ENCODE measurements at places on chromosomes 16 and 17.
A peak's percentile ranks its signal among the peaks of the same experiment; 100 is the strongest.

GRCh38 chr16:81600275-81600674 lies 155.7 kb downstream of the CMIP start:
- no peak for DNase-seq

GRCh38 chr17:80612997-80613731 lies 68.5 kb downstream of the RPTOR start:
- DNase-seq = no peak

GRCh38 chr17:33838281-33838680 lies 416.8 kb upstream of the CCL2 start:
- no peak for DNase-seq

- no peak for DNase-seq
These were observed 264.2 kb downstream of the UTP18 start for GRCh38 chr17:51524524-51524923.

GRCh38 chr17:28174352-28175046 lies 132.0 kb downstream of the NLK start:
- DNase-seq = no peak

- DNase-seq = no peak
These were observed 151.3 kb downstream of the C16orf78 start for GRCh38 chr16:49524947-49525315.

GRCh38 chr17:14748036-14748710 lies 447.3 kb downstream of the HS3ST3B1 start:
- no peak for DNase-seq

DNA sequence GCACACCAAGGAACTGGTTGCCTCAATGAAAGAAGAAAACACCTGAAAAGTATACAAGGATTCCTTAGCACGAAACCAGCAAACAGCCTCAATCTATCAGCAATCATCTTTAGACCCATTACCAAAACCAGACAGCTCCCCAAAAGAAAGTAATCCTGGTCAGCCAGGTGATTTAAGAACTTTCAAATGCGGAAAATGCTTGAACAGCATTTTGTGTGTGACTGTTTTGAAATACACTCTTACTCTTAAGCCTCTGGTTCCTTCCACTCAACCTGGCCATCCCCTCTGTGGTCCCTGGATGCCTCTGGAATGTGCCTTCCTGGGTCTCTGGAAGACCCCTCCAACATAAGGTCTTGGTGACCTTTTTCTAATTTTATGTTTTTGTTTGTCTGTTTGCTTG lies 70.5 kb upstream of the NOG start:
- DNase-seq = no peak

GRCh38 chr16:88499292-88499691 lies 46.2 kb downstream of the ZFPM1 start:
- no peak for DNase-seq

- peak; percentile 22 for DNase-seq
These were observed 52.6 kb downstream of the PLCG2 start for GRCh38 chr16:81831722-81832126.

DNA sequence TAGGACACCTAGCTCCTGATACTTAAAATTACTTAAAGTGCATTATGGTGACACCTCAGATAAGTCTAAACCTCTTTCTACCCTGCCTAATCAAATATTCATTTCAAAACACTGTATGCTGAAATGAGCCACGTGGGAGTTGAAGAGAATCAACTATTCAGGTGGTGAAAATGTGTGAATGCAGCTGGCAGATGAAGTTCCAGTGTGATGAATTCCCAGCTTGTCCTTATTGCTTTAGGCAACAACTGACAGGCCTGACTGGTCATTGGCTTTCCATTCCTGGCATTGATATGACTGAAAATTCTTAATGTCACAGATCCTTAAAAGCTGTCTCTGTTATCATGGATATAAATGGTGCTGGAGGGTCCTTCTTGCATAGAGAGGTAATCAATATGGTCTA lies 301.9 kb upstream of the TBX2 start:
- DNase-seq = no peak

- DNase-seq = no peak
These were observed 18.7 kb downstream of the RAB40B start for GRCh38 chr17:82679586-82680465.

GRCh38 chr17:60540460-60540859 lies 14.4 kb upstream of the APPBP2 start:
- DNase-seq = no peak

Data from hypothalamus (tissue), 51 donors.